ENCODE measurements at places on chromosomes 1 and 21.

GRCh38 chr1:72060466-72061245 lies 221.7 kb downstream of the NEGR1 start:
- no peak for DNase-seq

- no peak for DNase-seq
Observed at GRCh38 chr1:53733447-53733931, 5.5 kb downstream of the GLIS1 start.

DNA sequence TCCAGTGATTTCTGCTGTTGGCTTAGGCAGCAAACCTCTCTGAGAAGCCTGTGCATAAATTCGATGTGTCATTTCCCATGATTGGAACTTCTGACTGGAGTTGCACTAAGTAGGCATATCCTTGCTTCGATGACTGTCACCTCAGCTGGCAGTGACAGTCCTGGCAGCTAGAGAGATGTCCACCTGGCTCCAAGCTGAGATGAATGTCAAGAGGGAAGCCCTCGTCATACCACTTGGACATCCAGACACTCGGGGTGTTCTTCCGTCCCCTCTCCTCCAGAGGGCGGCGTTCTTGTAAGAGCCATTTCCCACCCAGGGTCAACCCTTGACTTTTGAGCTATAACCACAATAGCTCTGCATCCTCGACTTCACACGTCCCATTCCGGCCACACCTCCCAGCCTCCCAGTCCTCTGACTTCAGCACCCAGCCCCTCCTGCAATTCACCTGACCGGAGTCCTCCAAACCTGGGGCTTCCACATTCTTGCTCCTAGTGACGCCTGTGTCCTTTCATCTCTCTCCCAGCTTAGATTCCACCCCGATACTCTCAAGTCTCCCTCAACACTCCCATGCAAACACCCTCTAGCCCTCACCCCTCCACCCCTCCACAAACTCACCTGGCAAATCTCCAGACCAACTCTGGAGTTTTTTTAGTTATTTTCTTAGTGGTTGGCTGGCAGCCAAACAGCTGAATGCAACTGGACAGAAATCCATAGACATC lies 17.3 kb downstream of the CA6 start:
- no peak for DNase-seq

DNA sequence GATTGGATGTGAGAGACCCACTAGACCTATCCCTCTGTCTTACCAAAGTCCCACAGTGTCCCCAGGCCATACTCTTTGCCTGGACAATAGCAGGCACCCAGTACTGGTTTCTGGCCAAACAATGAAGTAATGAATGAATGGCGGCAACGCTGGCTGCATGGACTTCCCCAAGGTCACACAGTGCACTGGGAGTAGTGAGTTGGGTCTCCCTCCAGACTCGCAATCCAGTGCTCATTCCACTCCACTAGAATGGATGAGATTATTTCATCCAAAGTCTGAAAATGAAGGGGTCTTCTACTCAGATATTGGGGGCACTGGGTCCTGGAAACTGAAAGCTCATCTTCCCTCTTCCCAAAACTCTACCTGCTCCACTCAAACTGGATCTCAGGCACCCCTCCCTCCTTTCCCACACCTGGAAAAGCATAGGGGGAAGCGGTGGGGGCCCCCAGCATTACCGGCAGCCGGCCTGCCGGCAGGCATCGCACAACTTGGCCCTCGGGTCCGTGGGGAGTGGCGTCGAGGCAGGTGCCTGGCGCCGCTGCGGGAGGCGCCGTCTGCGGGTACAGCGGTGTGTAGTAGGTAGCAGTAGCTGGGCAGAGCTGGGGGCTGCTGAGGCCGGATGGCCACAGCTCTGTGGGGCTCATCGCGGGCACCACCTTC lies 816 bp downstream of the E2F2 start:
- DNase-seq = no peak

- no peak for DNase-seq
Observed at GRCh38 chr1:115924770-115925169, 51.5 kb upstream of the SLC22A15 start.

All from activated naive CD4-positive, alpha-beta T cell treated with anti-CD3 and anti-CD28 coated beads, Interleukin-2, amount 50 U/mL, for 72 hours (primary cell).